Stimulated activated CD8-positive, alpha-beta memory T cell treated with anti-CD3 and anti-CD28 coated beads, Interleukin-4, amount 100 ng/mL, for 4 hours (primary cell): ENCODE measurements at places on chromosomes 7 and 10.

GRCh38 chr10:80191589-80192270 lies 13.6 kb downstream of the ANXA11 start:
- no peak for DNase-seq

DNA sequence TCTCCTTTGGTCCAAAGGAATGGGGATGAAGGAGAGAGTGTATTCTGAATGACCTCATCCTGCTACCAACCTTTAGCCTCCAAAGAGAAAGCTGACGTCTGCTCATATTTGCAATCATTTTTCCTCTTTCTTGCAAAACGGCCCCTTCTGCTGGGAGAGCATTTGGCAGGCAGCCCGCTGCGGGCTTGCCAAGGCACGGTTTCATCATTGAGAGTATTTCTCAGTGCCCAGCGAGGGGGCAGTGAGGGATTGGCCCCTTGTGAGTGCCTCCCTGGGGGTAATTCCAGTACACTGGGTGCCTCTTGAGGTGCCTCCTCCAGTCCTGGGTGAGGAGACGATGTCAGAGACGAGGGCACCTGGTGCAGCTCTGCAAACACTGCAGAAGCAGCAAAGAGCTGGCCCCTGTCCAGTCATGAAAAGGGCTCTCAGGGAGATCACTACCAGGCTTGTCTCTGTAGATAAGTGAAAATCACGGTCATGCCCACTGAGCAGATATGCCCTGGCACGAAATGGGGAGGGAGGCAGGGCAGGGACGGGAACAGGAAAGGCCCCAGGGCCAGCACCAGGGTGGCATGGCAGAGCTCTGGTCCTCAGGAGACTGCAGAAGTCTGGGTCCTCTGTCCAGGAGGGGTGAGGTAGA lies 48.7 kb upstream of the SHH start:
- DNase-seq = no peak

- no peak for DNase-seq
Observed at GRCh38 chr7:107995184-107996071, 7.5 kb downstream of the LAMB1 start.

- DNase-seq = no peak
Observed at GRCh38 chr7:139602143-139602722, 78.7 kb downstream of the CLEC2L start.

GRCh38 chr7:127819975-127820731 lies 168.2 kb downstream of the SND1 start:
- DNase-seq = no peak

DNA sequence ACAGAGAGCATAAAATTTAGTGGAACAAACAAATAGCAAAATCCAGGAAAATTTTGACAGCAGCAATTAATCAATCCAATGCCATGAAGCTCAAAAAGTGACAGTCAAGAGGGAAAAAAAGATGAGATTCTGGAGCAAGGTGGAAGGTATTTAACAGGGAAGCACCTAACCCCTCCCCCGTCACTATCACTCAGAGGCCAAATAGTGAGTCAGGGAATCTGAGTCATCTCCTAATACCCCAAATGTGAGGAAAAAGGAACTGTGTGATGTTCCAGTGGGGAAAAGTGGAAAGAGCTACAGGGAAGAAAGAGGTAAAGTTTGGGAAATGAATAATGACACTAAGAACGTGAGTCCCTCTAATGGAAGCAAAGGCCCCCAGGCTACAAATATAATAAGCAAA lies 113.2 kb upstream of the PHF14 start:
- no peak for DNase-seq

DNA sequence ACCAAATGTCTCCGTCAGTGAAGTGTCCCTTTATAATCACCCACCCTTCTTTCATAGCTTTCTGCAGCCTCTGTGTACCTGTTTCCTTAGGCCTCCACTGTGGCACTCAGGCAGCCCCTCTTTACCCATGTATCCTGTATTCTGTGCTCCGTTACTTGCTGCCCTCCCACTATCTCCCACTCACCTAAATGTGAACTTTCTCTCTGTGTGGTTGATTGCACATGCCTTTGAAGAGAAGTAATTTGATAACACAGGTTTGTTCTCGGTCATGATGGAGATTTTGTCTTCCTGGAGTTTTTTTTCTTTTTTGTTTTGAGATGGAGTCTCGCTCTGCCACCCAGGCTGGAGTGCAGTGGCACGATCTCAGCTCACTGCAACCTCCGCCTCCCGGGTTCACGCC lies 61.5 kb downstream of the REEP3 start:
- DNase-seq = no peak

DNA sequence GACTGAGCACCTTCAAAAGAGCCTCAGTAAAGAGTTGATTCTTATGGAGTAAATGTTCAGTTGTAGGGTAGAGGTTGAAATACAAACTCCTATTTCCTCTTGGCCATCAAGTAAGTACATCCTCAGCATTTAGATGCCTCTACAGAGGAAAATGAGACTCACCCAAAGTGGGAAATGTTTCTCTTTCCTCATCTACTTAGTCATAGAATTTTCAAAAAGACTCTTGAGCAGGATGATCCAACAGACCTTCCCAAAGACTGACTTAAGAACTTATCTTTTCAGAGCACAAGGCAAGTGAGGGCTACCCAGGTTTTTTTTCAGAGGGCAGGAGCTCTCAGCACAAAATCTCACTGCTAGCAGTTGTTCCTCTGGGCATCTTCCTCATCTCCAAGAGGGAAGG lies 449.1 kb downstream of the KCNMA1 start:
- DNase-seq = no peak

GRCh38 chr10:60508831-60509230 lies 119.2 kb upstream of the ANK3 start:
- DNase-seq = no peak

DNA sequence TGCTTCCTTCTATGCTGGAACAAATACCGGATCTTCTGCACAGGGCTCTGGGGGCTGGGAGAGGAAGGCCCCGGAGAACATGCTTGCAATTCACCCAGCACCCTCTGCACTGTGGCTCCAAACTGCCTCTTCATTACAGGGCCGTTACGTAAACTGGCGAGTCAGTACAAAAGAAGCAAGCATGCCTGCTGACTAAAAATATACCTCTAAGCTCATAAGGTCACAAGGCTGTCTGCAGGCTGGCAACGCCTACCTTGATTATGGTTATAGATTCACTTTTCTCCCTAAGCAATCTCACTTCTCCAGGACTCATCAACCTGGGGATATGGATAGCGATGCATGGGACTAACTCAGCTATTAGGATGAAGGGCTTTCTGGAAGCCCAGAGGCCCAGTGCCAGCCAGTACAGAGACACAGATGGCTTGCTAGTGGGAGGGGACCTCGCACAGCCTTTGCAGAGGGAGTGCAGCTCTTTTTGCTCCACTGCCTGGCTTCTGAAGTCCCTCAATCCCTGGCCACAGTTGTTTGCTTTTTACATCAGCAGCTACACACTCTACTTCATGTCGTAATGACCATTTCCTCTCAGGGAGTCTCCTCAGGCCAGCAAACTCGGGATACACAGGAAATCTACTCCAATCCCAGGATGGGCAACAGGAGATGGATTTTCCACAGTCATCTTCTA lies 96.1 kb downstream of the SH3PXD2A start:
- DNase-seq = no peak

DNA sequence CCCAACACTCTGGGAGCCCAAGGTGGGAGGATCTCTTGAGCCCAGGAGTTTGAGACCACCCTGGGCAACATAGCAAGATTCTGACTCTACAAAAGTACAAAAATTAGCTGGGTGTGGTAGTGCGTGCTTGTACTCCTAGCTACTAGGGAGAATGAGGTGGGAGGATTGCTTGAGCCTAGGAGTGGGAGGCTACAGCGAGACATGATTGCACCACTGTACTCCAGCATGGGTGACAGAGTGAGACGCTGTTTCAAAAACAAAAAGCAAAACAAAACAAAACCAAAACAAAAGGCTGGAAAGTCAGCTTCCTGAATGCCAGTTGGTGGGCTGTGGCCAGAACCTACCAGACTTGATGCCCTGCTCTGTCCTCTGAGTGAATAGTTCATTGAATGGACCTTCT lies 242.8 kb downstream of the PHTF2 start:
- no peak for DNase-seq

DNA sequence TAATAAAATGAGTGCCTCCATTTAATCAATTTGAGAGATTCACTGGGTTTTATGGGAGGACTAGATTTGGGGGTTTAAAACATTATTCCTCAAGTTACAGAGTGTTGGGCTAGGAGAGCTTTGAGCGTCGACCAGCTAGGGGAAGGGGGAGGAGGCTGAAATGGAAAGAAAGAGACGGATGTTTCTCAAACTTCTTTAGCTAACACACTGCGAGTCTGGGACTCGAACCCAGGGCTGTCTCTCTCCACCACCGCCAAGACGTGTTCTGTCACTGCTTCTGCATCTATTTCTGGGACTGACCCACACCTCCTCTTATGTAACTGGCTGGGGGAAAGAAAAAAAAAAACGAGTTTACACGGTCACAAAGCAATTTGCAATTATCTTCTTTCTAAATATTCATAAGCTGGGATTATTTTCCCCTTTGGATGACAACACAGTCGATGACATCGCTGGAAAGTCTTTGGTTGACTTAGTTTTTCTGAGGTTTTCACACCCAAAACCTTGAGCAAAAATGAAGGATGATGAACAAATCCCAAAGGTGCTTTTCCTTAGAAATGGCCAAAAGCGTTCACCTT lies 27.2 kb downstream of the CHST15 start:
- no peak for DNase-seq

- DNase-seq = no peak
Observed at GRCh38 chr10:124860426-124860825, 58.8 kb downstream of the ABRAXAS2 start.

- DNase-seq = no peak
Observed at GRCh38 chr10:7007600-7008190, 403.1 kb downstream of the SFMBT2 start.

DNA sequence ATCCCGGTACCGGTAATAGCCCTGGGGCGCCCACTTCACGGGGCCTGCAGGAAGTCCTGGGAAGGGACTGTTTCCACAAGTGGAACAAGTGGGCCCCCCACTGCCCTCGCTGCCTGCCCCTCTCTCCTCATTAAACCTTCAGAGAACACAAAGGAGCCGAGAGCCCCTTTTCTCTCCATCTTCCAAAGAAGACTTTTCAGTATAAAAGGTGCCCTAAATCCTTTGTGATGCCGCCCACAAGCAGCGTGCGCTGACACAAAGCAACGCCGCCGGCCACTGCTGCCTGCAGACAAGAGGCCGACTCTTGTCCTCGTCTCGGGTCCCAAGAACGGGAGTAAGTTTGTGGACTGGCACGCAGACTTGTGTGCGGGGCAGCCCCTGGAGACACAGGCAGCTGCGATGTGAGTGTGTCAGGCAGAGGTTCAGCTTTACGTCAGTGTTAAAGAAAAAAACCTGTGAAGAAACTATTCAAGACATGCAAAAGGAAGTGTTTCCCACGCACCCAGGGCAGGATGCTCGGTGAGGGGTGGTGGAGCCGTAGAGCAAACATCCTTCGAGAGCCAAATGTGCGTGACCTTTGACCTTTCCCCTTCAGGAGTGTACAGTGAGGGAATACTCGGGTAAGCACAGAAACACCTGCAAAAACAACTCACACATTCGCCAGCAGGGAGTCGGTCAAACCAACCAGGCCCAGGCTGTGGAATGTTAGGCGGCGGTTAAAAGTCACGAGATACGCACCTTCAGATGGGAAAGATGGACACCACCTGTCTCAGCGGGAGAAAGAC lies 118.2 kb downstream of the VIPR2 start:
- no peak for DNase-seq
